Activated CD4-positive, alpha-beta T cell treated with anti-CD3 and anti-CD28 coated beads, Interleukin-2, amount 10 ng/mL, durations not matched to agents 7 days and 5 days (primary cell): ENCODE measurements at places on chromosomes 16 and 17. TPM values are rescaled to one million over a fixed set of nuclear protein-coding genes. Genes with fewer than 3 reads are reported as not detected.

- peaks cover 28% of the 10 kb centered on the region for H3K4me1 ChIP-seq
- H3K27me3 ChIP-seq = peaks cover 31% of the 10 kb centered on the region
- peak overlapping the region; percentile 59 for H3K4me3 ChIP-seq
These were observed 1.7 kb downstream of the METRNL start for GRCh38 chr17:83080858-83081683.

DNA sequence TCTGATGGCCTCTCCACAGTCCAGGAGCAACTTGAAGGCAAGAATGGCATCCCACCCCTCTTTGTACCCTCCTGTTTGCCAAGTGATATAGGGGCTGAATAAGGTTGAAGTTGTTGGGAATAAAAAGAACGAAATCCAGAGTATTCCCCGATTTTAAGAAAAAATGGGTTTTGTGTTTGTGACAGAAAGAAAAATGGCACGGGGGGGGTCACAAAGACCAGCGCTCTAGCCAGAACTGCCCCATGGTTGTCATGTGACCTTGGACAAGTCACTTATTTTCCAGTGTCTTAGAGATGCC, 1.7 kb upstream of the HEXIM1 start:
- H3K27ac ChIP-seq = peak overlapping the region; percentile 100
- H3K4me1 ChIP-seq = peaks cover 56% of the 10 kb centered on the region
- peak overlapping the region; percentile 98 for H3K4me3 ChIP-seq
- H3K36me3 ChIP-seq = peaks cover 15% of the 10 kb centered on the region
- H3K27me3 ChIP-seq = no peaks in the 10 kb centered on the region

DNA sequence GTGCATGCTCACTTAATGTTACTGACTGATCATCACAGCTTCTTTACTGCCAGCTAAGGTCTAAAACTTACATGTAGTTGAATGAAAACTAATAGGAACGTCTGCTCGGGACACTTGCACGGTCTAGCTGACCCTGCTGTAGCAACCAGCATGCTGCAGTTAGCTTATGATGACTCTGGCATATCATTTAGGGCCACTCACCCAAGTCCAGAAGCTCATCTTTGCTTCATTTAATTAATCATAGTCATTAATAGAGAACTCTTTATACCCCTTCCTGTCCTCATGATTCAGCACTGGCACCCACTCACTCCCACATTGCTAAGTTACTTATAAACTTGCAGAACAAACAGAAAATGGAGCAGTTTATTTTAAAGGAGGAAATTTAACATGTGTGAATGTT, 136.3 kb downstream of the NLK start:
- DNase-seq = no peak
- no peak overlapping the region for H3K27ac ChIP-seq
- peaks cover 4% of the 10 kb centered on the region for H3K36me3 ChIP-seq
- no peak overlapping the region for H3K4me3 ChIP-seq
- H3K4me1 ChIP-seq = peaks cover 17% of the 10 kb centered on the region

GRCh38 chr17:8147805-8148404, 4.3 kb downstream of the PER1 start:
- no peak overlapping the region for H3K27ac ChIP-seq
- H3K4me1 ChIP-seq = peaks cover 19% of the 10 kb centered on the region
- no peak overlapping the region for H3K4me3 ChIP-seq
- no peak for DNase-seq

- peaks cover 84% of the 10 kb centered on the region for H3K36me3 ChIP-seq
These were observed 29.0 kb downstream of the PLD6 start for GRCh38 chr17:17177176-17177575.

GRCh38 chr17:69117855-69118784, 23.6 kb downstream of the ABCA6 start:
- no peak overlapping the region for H3K27ac ChIP-seq
- DNase-seq = no peak
- H3K4me1 ChIP-seq = no peaks in the 10 kb centered on the region
- H3K4me3 ChIP-seq = no peak overlapping the region

DNA sequence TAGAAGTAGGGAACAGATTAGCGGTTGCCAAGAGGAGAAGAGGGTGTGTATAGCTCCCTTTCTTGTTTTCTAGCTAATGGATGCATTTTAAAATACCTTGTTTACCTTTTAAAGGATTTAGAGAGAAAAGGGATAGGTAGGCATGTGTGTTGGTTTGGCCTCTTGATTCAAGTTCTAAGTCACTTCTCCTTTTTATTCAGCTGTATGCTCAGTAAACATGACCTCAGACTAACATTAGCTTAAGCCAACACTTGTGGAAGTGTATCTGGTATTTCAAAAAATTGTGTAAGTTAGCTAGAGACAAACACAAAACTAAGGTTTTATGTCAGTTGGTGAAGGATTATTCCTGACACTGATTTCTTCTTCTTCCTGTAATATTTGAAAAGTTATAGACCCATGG, 204.1 kb upstream of the NOG start:
- no peaks in the 10 kb centered on the region for H3K36me3 ChIP-seq
- no peak for DNase-seq
- no peak overlapping the region for H3K27ac ChIP-seq
- peaks cover 7% of the 10 kb centered on the region for H3K27me3 ChIP-seq
- no peak overlapping the region for H3K4me3 ChIP-seq

- no peak overlapping the region for H3K4me3 ChIP-seq
- DNase-seq = no peak
- no peak overlapping the region for H3K27ac ChIP-seq
- H3K27me3 ChIP-seq = no peaks in the 10 kb centered on the region
- no peaks in the 10 kb centered on the region for H3K36me3 ChIP-seq
- no peaks in the 10 kb centered on the region for H3K4me1 ChIP-seq
These were observed 404.0 kb upstream of the HSBP1 start for GRCh38 chr16:83403761-83404160.

GRCh38 chr16:68764862-68765261, 27.8 kb downstream of the CDH1 start:
- no peaks in the 10 kb centered on the region for H3K27me3 ChIP-seq
- H3K27ac ChIP-seq = peak overlapping the region; percentile 79
- H3K36me3 ChIP-seq = no peaks in the 10 kb centered on the region
- no peak overlapping the region for H3K4me3 ChIP-seq
- DNase-seq = peak; percentile 54
- peaks cover 41% of the 10 kb centered on the region for H3K4me1 ChIP-seq

GRCh38 chr17:48391444-48391843, 38.6 kb downstream of the SKAP1 start:
- no peaks in the 10 kb centered on the region for H3K27me3 ChIP-seq
- no peak for DNase-seq
- peaks cover 65% of the 10 kb centered on the region for H3K36me3 ChIP-seq
- no peak overlapping the region for H3K4me3 ChIP-seq

GRCh38 chr16:86572041-86572521, 5.5 kb downstream of the FOXC2 start:
- H3K4me3 ChIP-seq = no peak overlapping the region
- no peaks in the 10 kb centered on the region for H3K36me3 ChIP-seq
- peaks cover 66% of the 10 kb centered on the region for H3K27me3 ChIP-seq
- H3K4me1 ChIP-seq = peaks cover 8% of the 10 kb centered on the region
- H3K27ac ChIP-seq = no peak overlapping the region

- no peak overlapping the region for H3K27ac ChIP-seq
- no peaks in the 10 kb centered on the region for H3K36me3 ChIP-seq
- H3K4me1 ChIP-seq = no peaks in the 10 kb centered on the region
- peaks cover 2% of the 10 kb centered on the region for H3K27me3 ChIP-seq
- H3K4me3 ChIP-seq = no peak overlapping the region
- no peak for DNase-seq
These were observed 16.8 kb downstream of the NOG start for GRCh38 chr17:56610321-56610720.

DNA sequence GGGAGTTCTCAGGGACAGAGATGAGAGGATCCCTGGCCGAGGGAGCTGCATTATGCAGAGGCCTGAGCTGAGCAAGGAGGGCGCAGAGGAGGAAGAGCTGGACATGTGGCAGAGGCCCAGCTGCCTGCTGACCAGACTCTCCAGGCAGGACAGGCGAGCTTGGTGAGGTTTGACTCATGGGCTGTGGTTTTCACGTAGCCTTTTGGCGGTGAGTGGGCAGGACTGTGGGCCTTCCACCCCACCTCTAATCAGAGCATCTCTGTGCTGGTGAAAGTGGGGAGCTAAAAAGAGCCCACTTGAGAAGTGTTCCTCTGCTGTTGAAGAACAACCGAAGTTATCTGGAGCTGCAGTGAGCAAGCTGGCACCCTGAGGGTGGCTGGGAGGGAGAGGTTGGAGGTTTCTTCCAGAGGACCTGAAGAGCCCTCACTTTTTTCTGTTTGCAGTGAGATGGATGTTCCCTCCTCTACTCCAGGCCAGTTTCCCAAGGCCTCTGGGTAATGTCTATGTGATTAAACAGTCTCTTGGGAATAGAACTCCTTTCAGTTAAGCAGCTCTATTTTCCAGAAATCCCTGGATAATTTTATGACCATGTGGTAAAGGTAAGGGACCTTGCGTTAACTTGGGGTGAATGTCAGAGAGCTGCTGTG, 11.9 kb downstream of the EPN2 start:
- H3K4me3 ChIP-seq = no peak overlapping the region
- peaks cover 15% of the 10 kb centered on the region for H3K27me3 ChIP-seq
- no peaks in the 10 kb centered on the region for H3K36me3 ChIP-seq

- no peak for DNase-seq
- H3K27me3 ChIP-seq = no peaks in the 10 kb centered on the region
- peaks cover 68% of the 10 kb centered on the region for H3K4me1 ChIP-seq
- H3K27ac ChIP-seq = no peak overlapping the region
- peaks cover 25% of the 10 kb centered on the region for H3K36me3 ChIP-seq
These were observed 50.3 kb downstream of the PITPNC1 start for GRCh38 chr17:67427424-67427823.

- no peaks in the 10 kb centered on the region for H3K27me3 ChIP-seq
- H3K27ac ChIP-seq = no peak overlapping the region
- H3K4me1 ChIP-seq = peaks cover 8% of the 10 kb centered on the region
- H3K36me3 ChIP-seq = peaks cover 11% of the 10 kb centered on the region
These were observed 74.3 kb downstream of the SSH2 start for GRCh38 chr17:29855686-29856085.

Gene CA7
- total RNA-seq = not detected

Gene C16orf78
- not detected for total RNA-seq

Gene TRIM47
- total RNA-seq = 33.9 TPM

Gene CCDC182
- not detected for total RNA-seq

Gene SLC25A19
- total RNA-seq = 27.6 TPM
